ENCODE measurements at places on chromosomes 7 and 10.

- no peak for DNase-seq
Measured at GRCh38 chr7:50534690-50535290, 30.4 kb downstream of the DDC start.

DNA sequence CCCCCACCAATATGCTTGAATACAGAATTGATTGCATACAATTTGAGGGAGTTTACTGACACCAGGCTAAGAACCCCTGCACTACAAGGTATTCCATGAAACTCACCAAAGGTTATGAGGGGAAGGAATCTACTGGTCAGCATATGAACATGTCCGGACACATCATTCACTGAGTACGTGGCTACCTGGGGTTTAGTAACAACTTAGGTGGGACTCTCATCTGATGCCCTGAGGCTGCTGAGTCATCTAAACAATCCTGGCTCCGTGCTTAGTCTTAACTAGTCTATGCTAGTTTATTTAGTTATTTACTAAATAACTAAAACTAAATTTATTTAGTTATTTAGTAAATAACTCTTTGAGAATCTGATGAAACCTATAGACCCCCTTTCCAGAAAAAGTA, 11.3 kb downstream of the PI4K2A start:
- DNase-seq: no peak

GRCh38 chr10:129483430-129484010, 16.5 kb downstream of the MGMT start:
- no peak for DNase-seq

DNA sequence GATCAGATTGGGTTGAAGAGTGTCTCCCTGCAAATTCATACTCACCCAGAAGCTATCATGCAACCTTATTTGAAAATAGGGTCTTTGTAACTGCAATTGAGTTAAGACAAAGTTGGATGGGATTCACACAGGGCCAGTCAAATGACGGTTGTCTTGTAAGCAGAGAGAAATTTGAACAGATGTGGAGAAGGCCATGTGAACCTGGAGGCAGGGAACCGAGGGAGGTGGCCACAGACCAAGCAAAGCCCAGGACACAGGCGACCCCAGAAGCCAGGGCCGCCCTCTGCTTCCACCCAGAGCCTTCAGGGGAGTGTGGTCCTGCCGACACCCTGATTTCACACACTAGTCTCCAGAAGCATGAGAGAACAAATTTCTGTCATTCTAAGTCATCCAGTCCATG, 140.8 kb downstream of the SFMBT2 start:
- DNase-seq: no peak

- no peak for DNase-seq
Measured at GRCh38 chr10:127932521-127933270, 25.8 kb downstream of the PTPRE start.

GRCh38 chr10:121085367-121085766, 234.2 kb downstream of the WDR11 start:
- DNase-seq: no peak

DNA sequence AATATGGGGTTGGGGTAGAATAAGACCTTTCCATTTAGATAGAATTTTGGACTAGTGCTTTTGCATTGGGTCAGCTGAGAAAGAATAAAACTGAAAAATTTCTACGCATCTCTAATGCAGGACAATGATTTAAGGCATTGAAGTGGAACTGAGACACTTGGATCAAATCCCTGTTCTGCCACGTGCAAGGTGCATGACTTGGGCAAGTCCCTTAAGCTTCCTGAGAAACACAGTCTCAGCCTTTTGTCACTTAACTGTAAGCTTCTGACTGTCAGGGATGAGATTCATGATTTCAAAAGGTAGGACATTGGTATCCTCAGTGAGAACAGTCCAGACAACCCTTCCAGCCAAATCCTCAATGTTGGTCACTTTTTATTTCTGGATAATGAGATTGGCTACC, 59.2 kb downstream of the ENTPD1 start:
- DNase-seq: no peak

DNA sequence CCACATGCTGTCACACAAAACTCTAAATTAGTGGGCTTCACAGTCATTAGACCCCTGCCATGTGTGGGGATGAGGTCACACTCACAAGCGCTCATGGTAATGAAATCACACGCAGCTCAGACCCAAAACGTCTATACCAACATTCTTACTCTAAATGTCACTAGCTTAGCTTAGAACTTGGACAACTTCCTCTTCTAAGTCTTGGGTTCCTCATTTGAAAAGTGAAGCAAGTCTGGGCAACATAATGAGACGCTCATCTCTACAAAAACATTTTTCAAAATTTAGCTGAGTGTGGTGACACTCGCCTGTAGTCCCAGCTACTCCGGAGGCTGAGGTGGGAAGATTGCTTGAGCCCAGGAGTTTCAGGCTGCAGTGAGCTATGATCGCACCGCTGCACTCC, 92.7 kb upstream of the MACROH2A2 start:
- no peak for DNase-seq

- no peak for DNase-seq
Measured at GRCh38 chr10:42963312-42963711, 113.6 kb upstream of the RET start.

GRCh38 chr10:114279289-114279688, 40.2 kb downstream of the VWA2 start:
- no peak for DNase-seq

DNA sequence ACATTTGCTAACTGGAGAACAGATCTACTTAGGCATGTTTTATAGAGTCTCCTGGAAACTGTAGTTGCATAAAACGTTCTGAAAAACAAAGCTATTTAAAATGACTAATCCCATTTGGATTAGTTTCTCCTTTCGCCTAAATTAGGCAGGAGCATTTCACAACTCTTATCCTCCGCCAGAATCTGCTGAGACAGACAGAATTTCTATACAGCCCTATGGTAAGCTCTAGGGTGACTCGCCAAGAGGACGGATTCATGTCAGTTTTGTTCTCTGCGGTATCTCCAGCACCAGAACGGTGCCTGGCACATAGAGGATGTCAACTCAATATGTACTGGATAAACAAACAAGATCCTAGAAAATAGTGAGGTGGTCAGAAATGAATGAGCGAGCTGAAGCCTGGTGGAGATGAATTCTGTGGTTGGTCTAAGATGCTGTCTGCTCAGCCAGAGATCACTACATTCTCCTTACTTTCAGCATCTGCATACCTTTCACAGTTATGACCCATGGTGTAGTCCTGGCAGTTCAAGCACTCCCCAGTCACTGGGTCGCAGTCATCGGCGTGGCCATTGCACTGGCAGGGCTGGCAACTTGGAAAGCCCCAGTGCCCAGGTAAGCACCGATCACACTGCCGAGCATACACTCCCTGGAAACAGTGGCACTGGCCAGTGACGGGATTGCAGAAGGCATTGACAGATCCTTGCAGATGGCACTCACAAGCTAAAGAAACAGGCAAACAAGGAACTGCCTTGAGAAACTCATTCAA, 44.0 kb downstream of the LAMB1 start:
- no peak for DNase-seq

DNA sequence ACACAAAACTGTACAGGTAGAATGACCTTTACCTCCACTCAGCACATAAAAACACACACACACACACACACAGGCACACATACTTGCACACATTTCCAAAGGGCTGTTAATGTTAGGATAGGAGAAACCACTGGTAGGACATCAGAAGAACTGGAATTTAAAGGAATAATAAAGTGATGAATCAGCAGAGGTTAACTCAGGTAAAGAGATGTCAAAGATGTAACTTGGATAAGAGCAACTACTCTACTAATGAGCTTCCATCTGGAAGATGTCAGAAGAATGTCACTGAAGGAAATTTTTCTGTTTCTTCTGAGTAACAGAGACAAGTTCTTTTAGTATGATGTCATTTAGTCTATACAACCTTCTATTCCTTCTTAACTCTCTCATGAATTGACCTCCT, 26.4 kb upstream of the GPR37 start:
- DNase-seq: no peak

DNA sequence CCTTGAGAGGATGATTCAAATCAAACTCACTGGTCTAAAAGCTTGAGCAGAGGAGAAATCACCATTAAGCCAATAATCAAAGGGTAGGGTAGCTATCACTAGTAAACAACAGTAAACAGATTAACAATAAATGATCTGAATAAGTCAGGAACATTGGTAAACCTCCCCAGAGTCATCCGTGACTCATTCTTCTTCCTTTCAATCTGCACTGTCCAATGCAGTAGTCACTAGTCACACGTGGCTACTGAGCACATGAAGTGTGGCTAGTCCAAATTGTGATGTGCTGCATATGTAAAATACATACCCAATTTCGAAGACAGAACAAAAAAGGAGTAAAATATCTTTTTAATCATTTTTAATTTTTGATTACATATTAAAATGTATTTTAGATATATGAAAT, 64.0 kb downstream of the ERCC6 start:
- DNase-seq: no peak

DNA sequence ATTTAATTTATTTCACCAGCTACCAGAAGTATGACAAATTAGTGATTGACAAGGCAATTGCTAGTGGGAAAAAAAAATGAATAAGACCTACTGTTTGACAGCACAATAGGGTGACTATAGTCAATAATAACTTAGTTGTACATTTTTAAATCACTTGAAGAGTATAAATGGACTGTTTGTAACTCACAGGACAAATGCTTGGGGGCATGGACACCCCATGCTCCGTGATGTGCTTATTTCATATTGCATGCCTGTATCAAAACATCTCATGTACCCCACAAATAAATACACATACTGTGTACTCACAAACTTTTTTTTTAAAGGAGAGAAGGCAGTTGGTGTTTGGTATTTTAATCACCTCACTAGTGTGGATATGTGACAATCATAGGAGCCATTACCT, 181.1 kb downstream of the CACNB2 start:
- DNase-seq: no peak

DNA sequence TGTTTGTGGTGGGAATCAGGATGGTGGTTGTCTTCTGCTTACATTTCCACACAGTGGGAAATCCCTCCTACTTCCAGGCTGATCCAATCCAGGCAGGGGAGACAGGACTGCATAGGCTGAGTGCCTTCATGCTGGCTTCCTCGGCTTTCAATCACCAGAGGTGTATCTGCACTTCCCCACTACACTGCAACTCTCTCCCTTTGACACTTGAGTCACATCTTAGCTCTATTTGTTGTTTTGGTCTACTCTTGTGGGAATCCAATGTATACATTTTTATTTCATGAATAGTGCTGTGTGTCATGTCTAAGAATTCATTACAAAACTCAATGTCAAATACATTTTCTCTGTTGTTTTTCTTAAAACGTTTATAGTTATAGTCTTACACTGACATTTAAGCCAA, 735.6 kb downstream of the XPNPEP1 start:
- DNase-seq: no peak

DNA sequence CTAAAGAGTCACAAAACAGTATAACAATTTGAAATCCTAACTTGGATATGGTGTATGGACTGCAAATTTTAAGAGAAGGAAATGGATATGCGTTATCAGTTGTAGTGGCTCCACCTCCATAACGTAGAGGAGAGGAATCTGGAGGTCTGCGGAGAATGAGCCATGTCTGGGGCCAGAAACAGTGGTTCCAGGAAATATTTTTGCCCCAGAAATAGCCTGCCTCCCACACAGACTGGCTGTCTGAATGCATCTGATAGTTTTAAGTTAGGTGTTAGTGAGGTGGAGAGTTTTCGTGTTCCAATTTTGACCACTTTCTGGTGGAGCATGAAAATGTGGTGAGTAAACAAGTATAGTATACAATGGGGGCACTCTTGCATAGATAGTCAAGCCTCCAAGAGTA, 1.6 kb downstream of the PHTF2 start:
- DNase-seq: no peak

DNA sequence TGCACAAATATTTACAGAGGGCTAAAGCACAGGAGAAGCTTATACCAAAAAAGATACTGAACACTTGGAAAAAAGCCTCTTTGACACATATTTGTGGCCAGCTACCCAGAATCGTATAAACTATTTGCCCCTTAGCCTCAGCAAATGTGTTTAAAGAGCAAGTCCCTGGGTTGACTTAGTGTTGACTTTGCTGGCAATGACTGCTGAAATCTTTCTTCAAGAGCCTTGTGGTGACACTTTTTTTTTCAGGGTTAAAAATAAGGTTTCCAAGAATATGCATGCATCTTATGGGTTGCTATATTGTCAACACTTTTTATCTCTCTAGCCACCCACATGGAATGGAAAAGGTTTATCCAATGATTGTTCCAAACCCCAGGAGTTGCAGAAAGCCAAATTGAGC, 14.9 kb upstream of the PLEKHS1 start:
- DNase-seq: no peak

DNA sequence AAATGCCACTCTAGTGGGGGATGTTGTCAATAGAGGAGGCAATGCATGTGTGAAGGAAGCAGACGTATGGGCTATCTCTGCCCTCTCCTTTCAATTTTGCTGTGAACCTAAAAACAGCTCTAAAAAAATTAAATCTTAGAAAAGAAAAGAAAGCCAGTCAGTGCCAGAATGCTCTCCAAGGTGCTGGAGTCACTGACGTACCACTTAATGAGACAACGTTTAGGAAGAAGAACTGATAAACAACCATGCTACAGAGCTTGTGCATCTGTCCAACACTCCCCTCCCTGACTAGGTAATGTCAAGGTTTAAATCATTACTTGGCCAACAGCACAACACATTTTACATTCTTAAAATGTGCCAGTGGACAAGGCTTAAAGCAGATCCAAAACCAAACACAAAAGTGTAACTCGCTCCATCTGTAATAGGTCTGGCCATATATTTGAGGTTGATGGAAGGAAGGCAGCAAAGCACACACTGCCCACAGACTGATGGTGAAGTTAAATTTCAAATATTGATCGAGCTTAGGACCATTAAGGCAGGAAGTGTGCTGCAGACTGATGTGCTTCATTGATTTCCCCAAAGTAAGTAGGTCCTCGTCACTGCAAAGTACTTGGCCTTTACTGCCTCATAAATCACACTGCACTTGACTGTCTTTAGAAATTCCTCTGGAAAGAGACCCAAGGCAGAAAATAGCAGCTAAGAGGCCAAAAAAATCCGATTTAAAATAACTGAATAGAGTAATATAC, 15.5 kb downstream of the ARMH3 start:
- DNase-seq: no peak

DNA sequence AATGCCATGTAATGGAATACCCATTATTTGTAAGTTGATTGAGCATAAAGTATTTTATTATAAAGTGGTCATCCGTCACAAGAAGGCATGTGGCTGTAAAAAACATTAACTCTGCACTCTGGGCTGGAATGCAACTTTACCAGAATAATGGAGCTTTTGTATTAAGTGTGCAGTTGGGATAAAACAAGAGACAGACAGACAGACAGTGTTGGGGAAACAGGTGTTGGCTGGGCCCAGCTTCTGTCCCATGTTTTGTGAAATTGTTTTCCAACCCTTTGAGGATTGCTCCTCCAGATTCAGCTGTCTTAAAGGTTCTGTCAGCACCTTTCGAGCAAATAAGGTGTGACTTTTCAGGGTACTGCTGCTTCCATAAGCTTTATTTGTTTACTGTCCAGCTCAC, 67.9 kb upstream of the NFKB2 start:
- DNase-seq: no peak

All from activated gamma-delta T cell treated with anti-CD3 and anti-CD28 coated beads, Interleukin-2, amount 50 U/mL, for 16 hours (primary cell).